ENCODE measurements at places on chromosomes 16 and 17.

DNA sequence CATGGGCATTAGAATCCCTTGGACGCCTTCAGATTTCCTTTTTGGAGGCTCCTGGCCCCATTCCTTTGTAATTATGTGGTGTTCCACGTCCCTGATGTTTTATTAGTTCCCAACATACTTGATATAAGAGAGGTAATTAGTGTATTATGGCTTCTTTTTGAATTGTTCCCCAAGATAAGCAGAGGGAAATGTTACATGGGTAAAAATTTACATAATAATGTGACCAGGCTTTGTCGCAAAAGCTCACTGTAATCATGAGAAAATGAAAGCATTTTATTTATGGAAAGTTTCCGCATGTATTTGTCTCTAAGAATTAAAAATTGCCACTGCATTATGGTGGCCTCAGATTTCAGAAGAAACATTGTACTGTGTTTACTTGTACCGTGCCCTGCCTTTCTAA is 177.8 kb downstream of the PRKCA start:
- no peak for DNase-seq

GRCh38 chr16:11706180-11706742 is 36.4 kb downstream of the TXNDC11 start:
- DNase-seq, result no peak

DNA sequence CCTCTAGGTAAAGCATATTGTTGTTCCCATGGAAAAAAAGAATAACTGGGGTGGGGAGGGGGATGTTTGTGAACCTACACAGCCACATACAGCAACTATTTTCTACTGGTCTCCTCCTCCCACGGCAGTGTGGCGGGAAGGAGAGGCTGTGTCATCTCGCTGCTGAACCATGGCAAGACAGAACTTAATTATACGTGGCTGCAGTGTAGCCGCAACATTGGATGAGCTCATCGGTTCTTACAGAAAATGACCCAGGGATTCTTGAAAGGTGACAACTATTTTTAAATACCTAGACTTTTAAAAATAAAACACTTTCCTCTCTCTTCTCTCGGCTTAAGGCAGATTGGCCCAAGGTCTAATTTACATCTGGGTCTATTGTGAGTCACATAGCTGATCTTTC is 19.8 kb upstream of the TEKT3 start:
- DNase-seq, result no peak

DNA sequence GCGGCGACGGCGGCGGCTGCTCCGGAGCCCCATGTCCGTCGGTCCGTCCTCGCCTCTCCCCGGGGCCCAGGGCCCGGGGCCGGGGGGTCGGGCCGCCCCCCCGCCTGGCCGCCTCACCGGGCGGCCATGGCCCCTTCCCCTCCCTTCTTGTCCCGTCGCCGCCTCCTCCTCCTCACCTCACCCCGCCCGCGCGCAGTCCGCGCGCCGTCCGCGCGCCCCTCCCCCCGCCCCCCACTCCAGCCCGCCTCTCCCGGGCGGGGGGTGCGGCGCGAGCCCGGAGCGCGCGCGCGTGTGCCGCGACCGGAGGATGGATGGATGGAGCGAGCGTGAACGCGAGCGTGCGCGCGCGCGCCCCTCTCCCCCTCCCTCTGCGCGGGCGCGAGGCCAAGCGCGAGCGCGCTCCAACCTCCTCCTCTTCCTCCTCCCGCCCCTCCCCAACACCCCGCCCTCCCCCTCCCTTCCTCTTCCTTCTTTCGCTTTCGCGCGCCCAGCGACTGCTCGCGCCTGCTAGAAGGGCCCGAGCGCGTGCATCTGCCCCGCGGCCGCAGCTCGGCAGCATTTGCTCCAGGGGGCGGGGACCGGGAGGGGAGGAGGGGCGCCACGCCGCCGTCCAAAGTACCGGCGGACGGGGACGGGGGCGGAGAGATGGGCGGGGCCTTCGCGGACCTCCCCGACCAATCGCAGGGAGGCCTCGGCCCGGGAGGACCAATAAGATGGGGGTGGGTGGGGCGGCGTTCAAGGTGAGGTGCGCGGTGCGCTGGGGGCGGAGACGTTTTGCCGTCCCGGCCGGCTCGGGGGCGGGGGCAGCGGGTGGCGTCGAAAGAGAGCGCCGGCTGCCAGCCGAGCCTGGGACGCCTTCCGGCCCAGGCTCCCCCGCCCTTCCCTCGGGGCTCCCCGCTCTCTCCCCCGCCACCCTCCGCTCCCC is at the start of gene ATXN7L3:
ATXN7L3 (minus strand) TSS at position 332 of the 925 bp plus-strand sequence. CDS start 1,814 bp downstream, outside the sequence.
- DNase-seq, result peak; percentile 89

- no peak for DNase-seq
Observed at GRCh38 chr17:65328567-65328966, 191.4 kb downstream of the RGS9 start.

DNA sequence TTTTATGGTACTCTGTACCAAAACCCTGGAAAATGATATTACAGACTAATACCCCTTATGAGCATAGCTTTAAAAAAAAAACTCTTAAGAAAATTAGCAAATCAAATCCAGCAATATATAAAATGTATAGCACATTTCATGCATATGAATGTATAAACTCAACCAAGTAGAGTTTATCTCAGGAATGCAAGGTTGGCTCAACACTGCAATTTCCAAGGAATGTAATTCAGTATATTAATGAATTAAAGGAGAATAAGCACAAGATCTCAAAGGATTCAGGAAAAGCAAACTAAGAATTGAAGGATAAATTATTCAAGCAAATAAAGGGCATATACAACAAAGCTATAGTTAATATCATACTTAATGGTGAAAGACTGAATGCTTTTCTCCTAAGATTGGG is 61.9 kb upstream of the RPL38 start:
- no peak for DNase-seq

Data from cortex of kidney (tissue), 1 donor.